Activated naive CD4-positive, alpha-beta T cell treated with anti-CD3 and anti-CD28 coated beads, Interleukin-2, amount 50 U/mL, for 72 hours (primary cell): ENCODE measurements at places on chromosomes 1 and 21.

DNA sequence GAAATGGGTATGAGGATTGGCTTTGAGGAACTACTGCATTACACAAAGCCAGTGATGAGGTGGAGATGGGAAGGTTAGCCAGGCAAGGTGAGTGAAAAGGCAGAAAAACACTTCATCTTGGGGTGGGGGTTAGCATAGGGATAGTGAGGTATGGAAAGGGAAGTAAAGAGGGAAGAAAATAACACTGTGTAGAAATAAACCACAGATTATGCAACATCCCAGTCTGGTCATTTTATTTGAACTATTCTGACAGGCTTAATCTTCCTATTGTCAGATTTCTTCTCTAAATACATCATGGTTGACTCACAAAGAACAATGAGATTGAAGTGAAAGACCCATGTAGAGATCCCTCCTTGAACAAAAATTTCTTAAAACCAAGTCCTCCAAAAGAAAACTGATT is 640.2 kb downstream of the PTPRC start:
- DNase-seq, result no peak

GRCh38 chr21:37578471-37579126 is 212.0 kb downstream of the DYRK1A start:
- DNase-seq, result no peak

- DNase-seq, result no peak
Observed at GRCh38 chr21:27466140-27466539, 499.3 kb upstream of the ADAMTS5 start.

DNA sequence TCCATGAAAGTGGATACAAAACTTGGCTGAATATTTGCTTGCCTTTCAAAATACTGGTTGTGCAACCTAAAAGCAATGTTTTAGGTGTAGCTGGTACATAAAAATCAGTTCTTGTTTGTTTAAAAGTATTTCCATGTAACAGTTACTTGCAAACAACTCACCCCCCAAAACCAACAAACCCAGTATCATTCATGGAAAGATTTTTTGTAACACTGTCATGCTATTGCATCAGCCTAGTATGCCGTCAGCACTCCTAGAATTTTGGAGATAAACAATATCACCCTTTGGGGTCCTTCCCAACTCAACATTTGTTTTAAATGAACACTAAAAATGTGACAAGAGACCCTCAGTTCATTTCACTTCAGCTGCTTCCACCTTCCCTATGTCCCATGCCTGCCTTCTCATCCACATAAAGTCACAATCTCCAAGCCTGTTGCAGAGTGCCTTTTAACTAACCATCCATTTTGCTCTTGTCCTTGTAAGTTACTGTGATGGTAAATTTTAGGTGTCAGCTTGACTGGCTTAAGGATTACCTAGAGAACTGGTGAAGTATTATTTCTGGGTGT is 425.3 kb downstream of the DUSP10 start:
- DNase-seq, result no peak

DNA sequence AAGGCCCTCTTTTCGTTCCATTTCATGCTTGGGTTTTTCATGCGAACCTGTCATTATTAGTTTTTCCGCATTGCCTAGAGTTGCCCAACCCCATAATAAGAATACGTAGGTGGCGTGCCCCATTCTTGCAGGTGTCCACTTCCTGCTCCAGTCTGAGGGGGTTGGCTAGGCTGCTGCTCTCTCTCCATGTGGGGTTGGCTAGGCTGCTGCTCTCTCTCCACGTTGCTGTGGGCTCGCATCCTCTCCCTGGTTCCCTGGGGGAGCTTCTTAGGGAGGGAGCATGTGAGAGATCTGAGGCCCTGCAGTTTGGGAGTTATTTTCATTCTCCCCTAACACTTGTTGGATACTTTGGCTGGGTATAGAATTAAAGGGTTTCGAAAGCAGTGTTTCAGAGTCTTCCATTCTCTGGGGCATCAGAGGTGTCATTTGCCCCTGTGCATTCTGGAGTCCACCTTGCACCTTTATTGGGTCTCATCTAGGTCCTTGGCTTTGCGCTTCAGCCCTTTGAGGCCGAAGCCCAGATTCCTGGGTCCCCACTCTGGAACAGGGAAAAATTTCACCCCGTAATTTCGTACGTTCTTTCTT is 8.6 kb downstream of the C1orf35 start:
- no peak for DNase-seq

DNA sequence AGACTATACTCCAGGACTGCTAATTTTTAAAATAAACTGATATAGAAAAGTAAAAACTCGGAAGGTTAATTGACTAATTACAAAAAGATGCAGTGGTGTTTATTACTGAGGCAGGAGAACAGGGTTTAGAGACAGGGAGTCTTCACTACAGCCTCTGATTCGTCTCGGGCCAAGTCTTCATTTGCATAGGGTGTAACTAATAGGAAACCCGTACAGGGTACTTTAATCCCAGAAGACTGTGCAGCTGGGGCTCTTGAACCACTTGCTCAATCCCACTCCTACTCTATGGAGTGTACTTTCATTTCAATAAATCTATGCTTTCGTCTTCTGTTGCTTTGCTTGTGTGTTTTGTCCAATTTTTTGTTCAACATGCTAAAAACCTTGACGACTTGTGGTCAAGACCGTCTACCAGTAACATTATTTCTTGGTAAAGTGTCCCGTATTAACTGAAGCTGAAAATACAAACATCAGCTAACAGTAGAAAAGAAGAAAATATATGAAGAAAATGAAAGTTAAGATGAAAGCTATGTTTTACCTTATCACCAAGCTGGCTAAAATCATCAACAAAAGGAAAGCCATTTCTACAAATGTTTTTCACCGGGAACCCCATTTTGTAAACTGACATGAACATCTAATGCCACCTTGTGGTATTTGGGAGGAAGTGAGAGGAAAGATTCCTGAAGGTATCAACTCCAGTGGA is 8.0 kb downstream of the SDHB start:
- DNase-seq, result no peak
